ENCODE measurements at places on chromosomes 1 and 21.

GRCh38 chr1:44276901-44277300, 63.6 kb downstream of the DMAP1 start:
- DNase-seq: no peak

DNA sequence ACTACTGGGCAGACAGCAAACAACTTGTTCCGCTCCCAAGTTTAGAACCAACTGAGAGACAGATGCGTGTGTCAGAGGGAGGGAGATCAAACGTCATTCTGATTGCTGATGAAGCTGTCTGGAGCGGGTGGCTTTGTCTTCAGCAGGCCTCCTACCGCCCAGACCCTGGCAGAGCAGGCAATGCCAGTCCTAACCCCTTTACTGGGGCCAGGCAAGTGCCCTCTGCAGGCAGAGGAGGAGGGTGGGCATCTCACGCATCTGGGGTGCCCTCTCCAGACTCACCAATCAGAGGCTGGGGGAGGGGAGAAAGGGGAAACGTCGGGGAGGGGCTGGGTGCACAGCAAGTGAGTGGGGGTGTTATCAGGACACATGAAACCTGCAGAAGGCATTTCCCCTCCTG, 126.6 kb downstream of the ACTL8 start:
- no peak for DNase-seq

DNA sequence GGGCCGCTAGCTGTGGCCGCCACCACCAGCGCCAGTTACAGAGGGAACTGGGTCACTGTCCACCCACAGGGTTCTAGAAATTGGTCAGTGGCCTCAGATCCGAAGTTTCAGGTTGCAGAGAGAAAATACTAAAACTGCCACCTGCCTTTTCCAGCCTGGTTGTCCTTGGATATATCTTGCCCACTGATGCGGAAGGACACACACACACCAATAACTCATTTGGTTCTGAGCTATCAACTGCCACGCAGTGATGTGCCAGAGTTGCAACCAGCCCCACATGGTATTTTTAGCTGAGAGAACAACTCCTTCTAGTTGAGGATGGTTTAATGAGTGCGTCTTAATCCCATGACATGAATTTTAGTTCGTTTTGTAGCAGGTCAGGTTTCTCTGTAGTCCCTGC, 68.1 kb downstream of the SH3BGR start:
- DNase-seq: no peak

GRCh38 chr1:18043871-18044270, 63.7 kb upstream of the IGSF21 start:
- no peak for DNase-seq

DNA sequence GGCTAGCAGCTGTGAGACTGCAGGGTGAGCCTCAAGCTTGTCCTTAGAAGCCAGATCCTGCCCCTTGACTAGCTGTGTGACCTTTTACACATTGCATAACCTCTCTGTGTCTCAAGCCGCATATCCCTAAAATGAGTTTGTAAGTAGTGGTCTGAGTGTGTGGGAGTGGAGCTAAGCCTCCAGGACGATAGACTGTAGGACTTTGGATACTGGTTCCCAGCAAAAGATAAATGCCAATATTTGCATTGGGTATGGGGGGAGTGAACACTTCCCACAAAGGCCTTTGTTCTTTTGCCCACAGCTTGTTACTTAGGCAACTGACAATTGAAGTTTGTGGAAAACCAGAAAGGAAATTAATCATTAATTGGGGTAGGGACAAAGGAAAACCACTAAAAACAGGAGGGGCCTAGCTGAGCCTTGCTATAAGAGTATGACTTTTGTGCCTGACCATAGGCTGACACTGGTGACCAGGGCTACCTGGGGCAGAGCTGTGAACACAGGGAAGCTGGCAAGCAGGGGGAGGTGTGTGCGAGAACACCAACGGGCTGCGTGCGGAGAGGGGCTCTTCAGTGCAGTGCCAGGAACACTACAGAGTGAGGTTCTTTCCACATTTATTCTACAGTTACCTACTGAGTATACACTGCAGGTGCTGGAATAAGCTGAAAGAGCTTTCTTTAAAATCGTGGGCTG, 102.4 kb upstream of the ETV3 start:
- no peak for DNase-seq

- no peak for DNase-seq
These were observed 243.6 kb upstream of the TMEM51 start for GRCh38 chr1:14909920-14910460.

DNA sequence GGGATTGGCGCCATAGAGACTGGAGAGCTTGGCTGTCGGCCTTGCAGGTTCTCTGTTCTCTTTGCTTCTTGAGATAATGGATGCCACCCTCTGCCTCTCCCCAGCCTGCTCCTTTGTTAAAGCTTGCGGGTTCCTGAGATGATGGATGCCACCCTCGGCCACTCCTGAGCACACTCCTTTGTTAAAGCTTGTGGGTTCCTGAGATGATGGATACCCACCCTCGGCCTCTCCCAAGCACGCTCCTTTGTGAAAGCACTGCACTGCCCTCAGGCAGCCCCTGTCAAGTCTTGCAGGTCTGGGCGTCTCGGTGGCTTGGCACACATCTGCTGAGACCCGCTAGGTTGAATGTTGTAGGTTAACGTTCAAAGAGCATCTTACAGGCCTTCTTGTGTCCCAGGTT, 76.5 kb downstream of the SCCPDH start:
- DNase-seq: no peak

DNA sequence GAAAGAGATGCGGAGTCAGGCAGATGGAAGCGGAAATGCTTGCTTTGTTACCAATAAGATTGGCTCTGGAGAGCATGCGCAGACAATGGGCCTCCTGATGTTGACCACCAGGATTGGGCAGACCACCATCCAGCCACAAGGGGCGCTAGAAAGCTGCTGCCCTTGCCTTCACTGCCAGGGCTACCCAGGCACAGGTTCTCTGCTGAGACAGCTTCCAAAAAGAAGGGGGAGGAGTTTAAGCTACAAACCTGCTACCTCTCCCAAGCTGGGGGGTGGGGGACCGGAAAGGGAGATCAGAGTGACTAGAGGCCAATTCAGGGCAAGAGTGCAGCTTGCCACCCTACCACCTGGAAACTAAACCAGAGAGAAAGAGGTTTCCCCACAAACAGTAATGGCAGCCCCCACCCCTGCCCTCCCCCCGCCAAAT, 369.7 kb downstream of the RRAGC start:
- peak; percentile 5 for DNase-seq

DNA sequence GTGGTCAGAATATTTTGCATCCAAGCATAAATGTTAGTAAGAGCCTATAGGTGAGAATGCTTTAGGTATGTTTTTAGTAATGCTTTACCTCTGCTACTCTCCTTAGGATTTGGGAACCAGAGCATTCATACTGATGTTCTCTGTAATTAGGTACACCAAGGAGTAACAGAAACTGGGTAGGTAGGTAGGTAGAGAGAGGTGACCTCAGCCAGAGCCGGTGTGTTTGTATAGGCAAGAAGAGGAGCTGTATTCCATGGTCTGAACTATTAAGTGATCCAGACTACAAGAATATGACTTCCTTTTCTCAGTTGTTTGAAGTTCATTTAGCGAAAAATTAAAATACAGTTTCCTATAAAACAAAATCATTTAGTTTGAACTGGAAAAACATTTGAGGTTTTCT, 108.5 kb downstream of the SDCCAG8 start:
- no peak for DNase-seq

DNA sequence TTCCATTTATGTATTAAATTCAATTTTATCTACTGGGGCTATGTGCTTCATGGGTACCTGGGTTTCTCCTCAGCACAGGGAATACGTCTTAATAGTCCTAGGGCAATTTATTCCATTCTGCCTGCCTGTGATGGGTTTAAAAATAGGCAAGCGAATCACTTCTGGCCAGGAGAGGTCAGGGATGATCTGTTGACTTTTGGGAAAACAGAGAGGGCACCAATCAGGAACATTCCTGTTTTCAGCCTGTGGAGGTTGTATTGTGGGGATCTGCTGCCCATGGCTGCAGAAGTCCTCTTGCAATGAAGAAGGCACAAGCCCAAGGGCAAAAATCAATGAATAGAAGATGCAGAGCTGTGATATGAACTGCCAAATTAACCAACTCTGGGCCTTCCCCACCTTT, 303.1 kb downstream of the CTH start:
- no peak for DNase-seq

DNA sequence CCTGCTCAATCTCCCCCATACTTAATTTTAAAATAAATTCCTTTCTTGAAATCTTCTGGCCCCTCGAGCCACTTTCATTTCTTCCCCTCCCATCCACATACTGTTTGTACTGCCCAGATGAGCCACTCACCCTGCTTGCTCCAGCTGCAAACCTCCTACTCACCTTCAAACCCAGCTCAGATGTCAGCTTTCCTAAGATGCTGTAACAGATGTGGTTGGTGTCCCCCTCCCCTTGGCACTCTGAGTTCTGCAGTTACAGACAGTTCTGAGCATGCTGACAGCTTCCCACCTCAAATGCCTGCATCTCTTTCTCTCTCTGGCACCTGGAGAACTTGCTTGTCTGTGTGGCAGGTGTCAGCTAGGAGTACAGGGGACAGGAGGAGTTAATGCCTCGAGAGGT, 106.7 kb downstream of the PTPRU start:
- no peak for DNase-seq

- DNase-seq: no peak
These were observed 8.2 kb downstream of the KRTAP27-1 start for GRCh38 chr21:30329203-30329875.

GRCh38 chr1:201714542-201715329, 114.2 kb upstream of the IPO9 start:
- DNase-seq: no peak

- no peak for DNase-seq
These were observed 220.0 kb downstream of the TM2D1 start for GRCh38 chr1:61504852-61505390.

DNA sequence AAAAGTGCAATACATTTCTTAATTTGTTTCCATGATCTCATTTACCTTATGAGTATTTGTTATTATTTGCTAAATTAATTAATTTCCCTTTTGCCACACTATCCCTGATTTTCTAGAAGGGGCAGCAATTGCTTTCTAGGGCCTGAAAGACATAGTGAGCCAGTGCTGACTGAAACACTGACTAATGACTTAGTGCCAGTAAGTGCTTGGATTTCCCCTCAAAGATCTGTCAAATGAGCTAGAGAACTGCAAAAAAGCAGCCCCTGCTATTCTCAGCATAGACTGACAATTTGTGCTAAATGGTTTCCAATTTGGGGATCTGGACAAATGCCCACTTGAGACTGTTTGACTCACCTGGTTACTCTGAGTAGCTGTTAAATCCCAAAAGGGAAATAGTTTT, 35.6 kb upstream of the USH2A start:
- DNase-seq: no peak

DNA sequence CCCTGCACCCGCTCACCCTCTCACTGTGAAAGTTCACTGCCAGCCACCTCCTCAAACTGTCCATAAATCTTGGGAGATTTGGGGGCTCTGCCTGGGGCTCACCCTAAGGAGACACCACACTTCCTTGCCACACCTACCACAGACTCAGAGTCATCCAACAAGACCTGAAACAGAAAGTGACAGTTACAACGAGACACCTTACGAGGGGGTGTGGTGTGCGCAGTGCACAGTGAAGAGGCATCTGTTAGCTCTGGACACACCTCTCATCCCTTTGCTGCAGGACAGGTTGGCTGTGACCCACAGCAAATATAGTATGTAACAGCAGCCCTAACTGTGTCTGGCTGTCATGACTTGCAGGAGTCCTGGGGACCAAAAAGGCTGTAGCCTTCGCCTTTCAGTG, 190.2 kb downstream of the NR5A2 start:
- no peak for DNase-seq

- DNase-seq: no peak
These were observed 50.7 kb upstream of the LGALS8 start for GRCh38 chr1:236472850-236473788.

GRCh38 chr1:37410105-37410504, 64.3 kb upstream of the ZC3H12A start:
- no peak for DNase-seq

- no peak for DNase-seq
These were observed 4.3 kb upstream of the CHI3L2 start for GRCh38 chr1:111223126-111223685.

DNA sequence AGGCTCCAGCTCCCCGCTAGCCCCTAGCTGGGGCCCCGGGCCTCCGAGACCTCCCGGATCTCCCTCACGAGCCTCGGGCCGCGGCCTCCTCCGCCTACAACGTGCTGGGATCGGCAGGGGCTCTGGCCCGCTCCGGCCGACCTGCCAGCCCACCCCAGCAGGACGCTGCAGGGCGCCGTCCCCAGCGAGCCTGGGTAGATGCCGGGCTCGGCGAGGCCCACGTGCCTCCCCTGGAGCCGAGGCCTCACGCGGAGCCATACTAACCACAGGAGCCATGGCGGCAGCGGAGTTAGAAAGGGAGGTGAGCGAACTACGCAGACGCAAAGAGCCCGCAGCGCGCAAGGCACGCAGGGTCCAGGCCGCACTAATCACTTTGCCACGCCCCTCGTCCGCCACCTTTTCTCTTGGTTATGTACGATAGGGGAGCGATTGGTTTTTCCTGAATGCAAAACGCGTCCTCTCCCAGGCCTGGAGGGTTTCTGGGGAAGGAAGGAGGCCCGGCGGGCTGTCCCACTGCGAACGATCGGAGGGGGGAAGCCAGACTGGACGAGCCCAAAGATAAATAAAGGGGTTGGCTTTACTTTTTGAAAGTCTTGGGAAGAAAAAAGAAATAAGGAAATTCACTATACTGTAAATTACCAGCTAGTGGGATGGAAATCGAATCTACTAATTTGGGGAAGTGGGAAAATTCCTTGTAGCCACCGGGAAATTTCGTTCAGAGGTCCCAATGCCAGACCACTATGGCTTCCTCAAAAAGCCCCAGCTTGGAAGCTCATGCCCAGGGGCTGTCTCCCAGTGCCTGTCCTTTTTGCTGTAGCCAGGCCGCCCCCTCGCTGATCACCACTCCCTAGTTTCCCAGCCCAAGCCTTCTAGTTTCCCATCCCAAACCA, at the start of gene RPL22:
Gene RPL22 (minus strand): TSS at position 298 of the 890 bp plus-strand sequence. CDS start 22 bp downstream, at position 276.
- DNase-seq: peak; percentile 95

- DNase-seq: no peak
These were observed 85.1 kb upstream of the RHOU start for GRCh38 chr1:228650141-228650540.

DNA sequence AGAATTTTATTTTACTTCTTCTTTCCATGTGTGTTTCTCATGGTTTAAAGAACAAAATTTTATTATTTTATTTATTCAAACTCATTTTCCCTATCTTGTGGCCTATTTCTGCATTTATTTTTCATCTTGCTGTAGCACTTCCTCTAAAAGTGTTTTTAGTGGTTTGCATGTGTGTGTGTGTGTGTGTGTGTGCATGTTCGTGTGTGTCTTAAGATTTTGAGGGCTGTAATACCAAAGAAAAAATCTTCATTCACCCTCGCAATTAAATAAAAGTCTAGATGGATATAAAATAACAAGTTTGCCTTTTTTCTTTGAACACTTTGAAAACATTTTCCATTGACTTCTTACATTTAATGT, 24.6 kb upstream of the FCRL3 start:
- no peak for DNase-seq

- no peak for DNase-seq
These were observed 10.8 kb upstream of the CACYBP start for GRCh38 chr1:174988986-174989385.

DNA sequence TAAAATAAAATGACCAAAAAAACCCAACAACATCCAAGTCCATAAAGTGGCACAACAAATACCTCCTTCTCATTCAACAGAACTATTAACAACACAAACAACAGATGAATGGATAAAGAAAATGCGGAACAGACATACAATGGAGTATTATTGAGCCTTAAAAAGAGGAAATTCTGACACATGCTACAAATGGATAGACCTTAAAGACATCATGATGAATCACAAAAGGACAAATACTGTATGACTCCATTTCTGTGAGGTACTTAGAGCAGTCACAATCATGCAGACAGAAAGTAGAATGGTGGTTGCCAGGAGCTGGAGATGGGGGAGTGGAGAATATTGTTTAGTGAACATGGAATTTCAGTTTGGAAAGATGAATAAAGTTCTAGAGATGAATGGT, 42.6 kb downstream of the EYA3 start:
- DNase-seq: no peak
